ENCODE measurements at places on chromosomes 16 and 17. TPM values are rescaled to one million over a fixed set of nuclear protein-coding genes. Genes with fewer than 3 reads are reported as not detected.

DNA sequence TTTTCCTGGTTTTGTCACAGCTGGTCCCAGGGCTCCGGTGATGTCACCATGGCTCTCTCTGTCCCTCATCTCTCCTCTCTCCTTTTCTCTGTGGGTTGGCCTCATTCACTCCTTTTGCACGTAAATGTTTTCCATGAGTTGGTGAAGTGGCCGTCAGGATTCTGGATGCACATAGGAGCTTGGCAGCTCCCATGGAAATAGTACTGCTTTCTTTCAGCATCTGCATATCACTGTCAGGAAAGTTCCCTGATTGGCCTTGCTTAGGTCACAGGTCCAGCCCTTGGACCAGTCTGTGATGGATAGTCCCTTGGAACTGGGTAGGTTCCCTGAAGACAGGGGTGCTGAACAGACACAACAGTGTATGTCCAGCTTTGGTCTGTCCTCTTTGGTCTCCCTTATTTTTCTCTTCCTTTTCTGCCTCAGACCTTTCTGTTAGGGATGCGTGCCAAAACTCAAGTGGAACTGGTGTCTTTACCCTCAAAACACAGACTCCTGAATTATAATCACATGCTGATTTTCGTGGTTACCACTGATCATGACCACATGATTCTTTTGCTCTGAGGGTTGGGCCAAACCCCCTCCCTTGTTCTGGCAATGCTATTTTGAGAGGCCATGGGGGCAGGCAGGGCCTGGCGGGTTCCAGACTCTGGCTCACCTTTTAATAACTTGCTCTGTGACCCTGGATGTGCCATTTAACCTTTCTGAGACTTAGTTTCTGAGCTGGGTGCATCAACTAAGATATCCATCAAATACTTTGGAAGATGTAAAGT is 99.0 kb downstream of the MSI2 start:
- no peak for DNase-seq

DNA sequence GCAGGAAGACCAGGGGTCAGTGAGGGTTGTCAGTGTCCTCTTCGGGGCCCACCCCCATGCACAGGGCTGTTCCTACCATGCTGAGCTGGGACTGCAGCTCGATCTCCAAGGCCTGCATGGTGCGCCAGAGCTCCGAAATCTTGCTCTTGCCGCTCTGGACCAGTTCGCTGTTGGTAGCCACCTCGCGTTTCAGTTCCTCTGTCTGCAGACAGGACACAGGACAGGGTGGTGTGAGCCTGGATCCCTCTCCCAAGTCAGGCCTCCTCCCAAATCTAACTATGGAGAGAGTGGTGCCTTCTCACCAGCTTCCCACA is 90.9 kb downstream of the GOSR1 start:
- no peak for DNase-seq

DNA sequence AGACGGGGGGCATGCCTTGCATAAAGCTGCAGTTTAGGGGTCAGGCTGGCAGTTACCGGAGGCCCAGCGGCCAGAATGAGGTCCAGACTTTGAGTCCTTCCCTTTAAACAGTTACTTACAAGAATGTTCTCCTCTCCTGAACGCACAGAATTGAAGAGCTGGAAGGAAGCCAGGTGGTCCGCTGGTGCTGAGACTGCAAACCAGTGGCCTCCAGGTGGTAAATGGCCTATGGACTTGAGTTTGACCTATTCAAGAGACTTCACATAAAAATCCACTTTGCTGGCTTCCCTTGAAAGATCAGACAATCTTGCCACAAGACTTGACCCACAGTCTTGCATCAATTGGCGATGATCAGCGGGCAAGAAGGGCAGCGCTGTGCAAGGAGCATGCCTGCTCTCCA is 14.7 kb upstream of the SEZ6 start:
- no peak for DNase-seq

GRCh38 chr16:56538331-56538730 is 18.5 kb upstream of the BBS2 start:
- no peak for DNase-seq

The MT3 gene
- total RNA-seq, result 3.0 TPM

DNA sequence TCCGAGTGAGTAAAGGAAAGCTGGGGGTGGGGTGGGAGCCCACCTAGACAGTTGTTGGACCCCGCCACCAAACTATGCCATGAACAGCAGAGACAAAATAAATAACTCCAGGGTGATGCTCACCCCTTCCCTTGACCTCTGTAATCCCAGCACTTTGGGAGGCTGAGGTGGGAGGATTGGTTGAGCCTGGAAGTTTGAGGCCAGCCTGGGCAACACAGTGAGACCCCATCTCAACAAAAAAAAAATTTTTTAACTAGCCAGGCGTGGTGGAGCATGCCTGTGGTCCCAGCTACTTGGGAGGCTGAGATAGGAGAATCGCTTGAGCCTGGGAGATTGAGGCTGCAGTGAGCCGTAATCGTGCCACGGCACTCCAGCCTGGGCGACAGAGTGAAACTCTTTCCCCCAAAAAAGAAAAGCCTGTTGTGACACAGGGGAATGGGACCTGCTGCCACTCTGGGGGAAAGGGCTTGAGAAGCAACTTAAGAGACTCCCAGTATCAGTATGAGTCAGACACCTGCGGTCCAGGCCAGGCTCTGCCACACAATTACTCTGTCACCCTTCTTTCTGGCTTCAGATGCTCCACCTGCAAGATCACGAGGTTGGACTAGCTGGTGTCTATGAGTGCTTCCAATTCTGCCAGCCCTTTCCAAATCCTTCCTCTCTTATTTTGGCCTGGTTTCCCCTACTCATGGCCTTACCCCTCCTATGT is 5.0 kb downstream of the SGCA start:
- DNase-seq, result no peak

- DNase-seq, result no peak
These were observed 699 bp downstream of the FAM222B start for GRCh38 chr17:28841901-28842281.
